Stimulated activated CD8-positive, alpha-beta memory T cell treated with anti-CD3 and anti-CD28 coated beads, Interleukin-7, amount 100 ng/mL, for 4 hours (primary cell): ENCODE measurements at places on chromosomes 13 and 19.

DNA sequence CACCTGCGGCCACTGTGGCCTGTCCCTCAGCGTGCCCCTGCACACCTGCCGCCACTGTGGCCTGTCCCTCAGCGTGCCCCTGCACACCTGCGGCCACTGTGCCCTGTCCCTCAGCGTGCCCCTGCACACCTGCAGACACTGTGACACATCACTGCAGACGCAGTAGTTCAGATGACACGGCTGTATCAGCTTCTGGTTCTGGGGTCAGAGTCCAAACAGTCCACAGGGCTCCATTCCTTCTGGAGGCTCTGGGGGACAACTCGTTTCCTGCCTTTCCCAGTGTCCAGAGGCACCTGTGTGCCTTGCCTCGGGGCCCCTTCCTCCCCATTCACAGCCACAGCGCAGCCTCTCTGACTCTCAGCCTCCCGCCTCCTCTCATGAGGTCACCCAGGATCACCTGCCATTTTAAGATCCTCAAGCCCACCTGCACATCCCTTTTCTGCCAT lies 5.5 kb downstream of the SF3A2 start:
- DNase-seq: no peak

DNA sequence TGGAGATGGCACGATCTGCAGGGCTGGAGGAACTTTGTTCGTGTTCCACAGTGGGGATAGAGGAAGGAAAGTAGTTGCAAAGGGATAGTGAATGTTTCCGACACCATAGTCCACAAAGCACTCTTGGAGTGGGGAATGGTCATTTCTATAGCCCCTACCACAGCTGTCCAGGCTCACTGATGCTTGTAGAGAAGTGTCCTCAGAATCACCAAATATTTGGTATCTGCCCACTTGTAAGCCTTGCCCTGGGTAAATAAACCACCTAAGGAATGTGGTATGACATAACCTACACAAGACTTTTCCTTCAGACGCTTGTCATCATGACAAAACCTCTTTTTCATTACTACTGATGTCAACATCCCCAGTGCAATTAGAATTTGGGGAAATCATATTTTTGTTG lies 686.5 kb upstream of the ARGLU1 start:
- no peak for DNase-seq

GRCh38 chr19:56930647-56931535 lies 90.4 kb upstream of the PEG3 start:
- DNase-seq: no peak

DNA sequence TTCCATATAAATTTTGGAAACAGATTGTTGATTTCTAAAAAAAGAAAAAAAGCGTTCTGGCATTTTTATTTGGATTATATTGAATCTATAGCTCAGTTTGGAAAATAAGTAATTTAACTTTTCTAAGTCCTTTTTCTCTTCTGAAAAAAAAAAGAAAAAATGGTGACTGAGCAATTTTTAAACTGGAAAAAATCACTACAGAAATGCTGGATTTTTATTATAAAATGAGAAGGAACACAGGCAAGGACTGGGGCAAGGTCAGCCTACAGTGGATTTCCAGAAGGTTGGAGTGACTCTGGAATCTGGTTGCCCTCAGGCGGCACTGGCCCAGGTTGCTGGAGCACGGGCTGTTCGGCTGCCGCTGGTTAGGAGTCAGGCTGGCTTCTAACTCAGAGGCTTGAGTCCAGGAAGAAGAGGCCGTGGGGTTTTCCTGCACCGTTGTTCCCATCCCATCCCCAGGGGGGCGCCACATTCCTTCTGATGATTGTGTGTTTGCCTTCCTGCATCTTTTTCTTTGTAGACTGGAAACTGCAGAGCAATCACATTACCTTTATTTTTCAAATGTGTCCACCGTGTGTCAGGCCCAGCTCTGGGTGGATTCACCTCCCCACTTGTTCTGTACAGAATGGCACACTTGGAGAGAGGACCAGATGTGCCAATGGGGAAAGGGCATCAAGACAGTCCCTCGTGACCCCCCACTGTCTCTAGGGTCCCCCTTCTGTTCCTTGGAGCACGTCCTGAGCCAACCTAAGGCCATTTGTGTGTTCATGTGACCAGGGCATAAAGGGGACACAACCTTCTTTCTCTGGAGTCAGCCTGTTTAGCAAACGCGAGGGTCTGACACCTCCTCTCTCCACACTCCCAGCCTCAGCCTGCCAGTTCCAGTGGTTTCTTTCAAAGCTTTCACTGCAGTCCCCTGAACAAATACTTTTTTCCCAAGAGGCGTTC lies 44.5 kb upstream of the GTF3A start:
- peak; percentile 17 for DNase-seq

- no peak for DNase-seq
Observed at GRCh38 chr19:34649886-34650543, 26.9 kb downstream of the SCGB2B2 start.
